ENCODE measurements at places on chromosomes 16 and 17.

GRCh38 chr16:6038941-6039645 is 941.5 kb upstream of the EEF2KMT start:
- DNase-seq, result no peak

DNA sequence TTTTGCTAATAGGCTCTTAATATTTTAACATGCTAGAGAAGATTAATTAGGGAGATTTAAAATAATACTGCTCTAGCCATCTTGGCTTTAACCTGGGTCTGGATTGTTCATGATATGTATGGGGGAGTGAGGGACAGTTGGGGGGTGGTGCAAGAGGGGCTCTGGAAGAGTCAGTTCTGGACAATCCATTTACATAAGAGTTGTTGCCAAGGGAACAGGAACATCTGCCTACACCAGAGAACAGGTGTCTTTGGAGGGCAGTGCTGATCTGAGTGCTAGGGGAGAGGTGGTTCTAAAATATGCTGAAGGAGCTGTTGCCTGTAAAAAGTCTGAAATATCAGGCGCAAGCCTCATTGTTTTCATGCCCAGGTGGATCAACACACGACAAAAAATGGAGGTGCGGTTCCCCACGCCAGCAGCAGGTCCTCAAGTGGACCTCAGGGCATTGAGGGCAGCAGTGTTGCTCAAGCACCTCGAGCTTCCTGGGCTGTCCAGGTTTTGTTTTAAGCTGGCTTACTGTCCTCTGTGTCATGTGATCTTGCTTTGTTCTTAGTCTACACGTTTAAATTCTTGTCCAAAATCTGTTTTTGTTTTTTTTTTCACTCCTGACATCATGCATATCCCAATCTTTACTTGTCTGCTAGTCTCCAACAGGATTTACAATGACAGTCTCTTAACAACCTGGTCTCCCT is 25.4 kb upstream of the WSB1 start:
- DNase-seq, result no peak

GRCh38 chr17:57584050-57584551 is 161.0 kb downstream of the CCDC182 start:
- peak; percentile 61 for DNase-seq

- no peak for DNase-seq
These were observed 57.9 kb downstream of the ARSG start for GRCh38 chr17:68349157-68349556.

GRCh38 chr17:57480438-57481196 is 224.3 kb downstream of the MSI2 start:
- peak; percentile 51 for DNase-seq

- peak; percentile 28 for DNase-seq
These were observed 304.4 kb downstream of the HS3ST3B1 start for GRCh38 chr17:14605267-14605599.

- no peak for DNase-seq
These were observed 45.4 kb downstream of the COG7 start for GRCh38 chr16:23407436-23408127.

- DNase-seq, result no peak
These were observed 17.1 kb downstream of the MINK1 start for GRCh38 chr17:4850246-4850645.

- DNase-seq, result no peak
These were observed 75.2 kb upstream of the DHX40 start for GRCh38 chr17:59490216-59490615.

DNA sequence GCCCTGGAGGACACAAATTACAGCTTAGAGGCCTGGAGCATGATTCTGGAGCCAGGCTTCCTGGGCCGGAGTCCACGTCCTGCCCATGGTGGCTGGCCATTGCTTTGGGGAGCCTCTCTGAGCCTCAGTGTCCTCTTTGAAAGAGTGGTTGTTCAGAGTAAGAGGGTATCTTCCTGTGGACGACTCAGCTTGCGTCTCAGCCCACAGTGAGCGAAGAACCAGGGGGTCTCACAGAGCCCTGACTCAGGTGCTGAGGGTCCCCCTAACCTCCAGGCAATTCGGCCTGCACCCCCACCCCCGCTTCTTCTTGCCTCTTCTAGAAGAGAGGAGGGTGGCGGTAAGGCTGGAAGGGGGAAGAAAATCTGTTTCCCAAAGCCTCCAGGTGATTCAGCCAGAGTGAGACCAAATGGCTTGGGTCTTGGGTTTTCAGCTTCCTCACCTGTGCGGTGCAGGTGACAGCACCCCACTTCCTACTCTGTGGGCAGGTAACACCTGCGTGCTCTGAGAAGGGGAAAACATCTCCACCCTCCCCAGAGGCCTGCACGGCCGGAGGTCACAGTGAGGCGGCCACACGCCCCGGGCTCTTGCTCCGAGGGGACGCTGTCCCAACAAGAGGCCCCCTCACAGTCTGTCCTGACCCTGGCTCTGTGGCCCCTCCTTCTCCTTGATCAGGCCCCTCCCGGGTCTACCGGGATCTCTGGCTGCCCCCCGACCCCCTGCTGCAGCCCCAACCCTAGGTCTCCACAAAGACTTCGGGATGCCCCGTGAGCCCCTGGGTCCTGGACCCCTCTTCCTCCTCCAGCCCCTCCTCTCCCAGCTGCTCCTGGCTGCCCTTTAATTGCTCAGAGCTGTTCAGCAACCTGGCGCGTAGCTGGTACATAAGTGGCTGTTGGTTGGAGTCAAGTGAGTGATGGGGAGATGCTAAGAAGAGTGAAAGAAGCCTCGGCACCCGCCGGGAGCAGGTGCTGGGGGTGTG is 119.2 kb downstream of the METRNL start:
- peak; percentile 31 for DNase-seq

GRCh38 chr17:81586096-81586495 is 33.9 kb upstream of the FAAP100 start:
- no peak for DNase-seq

- DNase-seq, result peak; percentile 27
These were observed 10.6 kb downstream of the SLC16A3 start for GRCh38 chr17:82239401-82239925.

DNA sequence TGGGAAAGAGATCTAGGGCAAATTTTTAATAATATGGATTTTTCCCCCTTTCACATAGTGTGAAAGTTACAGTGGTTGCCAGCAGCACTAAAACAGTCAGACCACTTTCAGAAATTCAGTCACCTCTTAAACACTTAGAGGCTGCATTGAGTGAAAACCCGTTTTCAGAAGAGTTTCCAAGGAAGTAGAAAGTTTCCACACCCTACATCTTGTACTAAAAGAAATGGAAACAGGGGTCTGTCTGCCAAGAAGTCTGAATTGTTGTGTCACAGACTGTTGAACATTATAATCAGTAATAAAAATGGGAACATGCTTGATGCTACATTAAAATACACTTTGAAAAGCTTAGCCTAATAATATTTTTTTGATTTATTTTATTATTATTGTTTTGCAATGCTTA is 278.9 kb upstream of the KCNJ16 start:
- DNase-seq, result no peak

DNA sequence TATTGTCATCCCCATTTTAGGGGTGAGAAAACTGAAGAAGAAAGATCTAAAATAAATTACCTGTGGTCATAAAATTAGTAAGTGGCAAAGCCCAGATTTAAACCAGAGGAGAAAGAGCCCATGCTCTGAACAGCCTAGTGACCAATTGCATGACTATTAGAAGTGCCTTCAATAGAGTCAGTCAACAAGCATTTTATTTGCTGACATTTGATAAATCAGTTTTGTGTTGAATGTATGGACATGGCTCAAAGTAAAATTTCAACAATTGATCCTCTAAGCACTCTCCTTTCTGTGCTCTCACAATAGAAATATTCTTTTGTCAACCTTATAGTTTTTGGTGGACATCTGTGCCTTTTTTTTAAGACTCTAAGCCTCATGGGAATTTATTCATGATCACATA is 572.9 kb upstream of the SOX9 start:
- DNase-seq, result no peak

GRCh38 chr17:41772586-41773189 is 13.8 kb downstream of the JUP start:
- no peak for DNase-seq

DNA sequence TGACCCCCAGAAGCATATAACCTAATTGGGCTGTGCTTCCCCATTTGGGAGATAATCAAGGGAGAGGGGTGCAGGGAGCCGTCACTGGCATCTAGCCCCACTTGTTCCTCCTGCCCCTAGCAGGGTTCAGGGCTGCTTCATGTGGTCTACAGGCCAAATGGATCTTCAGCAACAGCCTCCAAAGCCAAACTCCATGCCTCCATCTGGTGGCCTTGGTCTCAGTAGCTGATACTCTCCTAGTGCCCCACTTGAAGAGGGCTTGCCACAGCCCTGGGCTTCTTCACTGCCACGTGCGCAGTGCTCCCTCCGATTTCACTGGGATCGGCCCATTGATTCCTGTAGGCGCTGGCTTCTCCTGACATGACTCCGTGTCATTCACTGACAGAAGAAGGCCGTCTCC is 24.6 kb downstream of the LYRM9 start:
- no peak for DNase-seq

DNA sequence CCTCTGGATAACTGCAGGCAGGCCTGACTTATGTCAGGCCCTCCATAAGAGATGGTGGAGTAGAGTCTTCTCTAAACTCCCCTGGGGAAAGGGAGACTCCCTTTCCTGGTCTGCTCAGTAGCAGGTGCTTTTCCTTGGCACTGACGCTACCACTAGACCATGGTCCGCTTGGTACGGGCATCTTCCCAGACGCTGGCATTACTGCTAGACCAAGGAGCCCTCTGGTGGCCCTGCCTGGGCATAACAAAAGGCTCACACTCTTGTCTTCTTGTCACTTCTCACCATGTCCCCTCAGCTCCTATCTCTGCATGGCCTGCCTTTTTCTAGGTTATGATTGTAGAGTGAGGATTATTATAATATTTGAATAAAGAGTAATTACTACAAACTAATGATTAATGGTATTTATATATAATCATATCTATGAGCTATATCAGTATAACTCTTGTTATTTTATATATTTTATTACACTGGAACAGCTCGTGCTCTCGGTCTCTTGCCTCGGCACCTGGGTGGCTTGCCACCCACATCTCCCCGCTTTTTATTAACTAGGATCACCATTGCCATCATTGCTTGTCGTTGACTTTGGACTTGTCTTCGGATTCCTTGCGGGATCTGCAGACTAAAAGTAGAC is 59.8 kb upstream of the ARL4D start:
- DNase-seq, result peak; percentile 83

GRCh38 chr16:2910441-2910969 is 1.2 kb upstream of the FLYWCH1 start:
- DNase-seq, result no peak

DNA sequence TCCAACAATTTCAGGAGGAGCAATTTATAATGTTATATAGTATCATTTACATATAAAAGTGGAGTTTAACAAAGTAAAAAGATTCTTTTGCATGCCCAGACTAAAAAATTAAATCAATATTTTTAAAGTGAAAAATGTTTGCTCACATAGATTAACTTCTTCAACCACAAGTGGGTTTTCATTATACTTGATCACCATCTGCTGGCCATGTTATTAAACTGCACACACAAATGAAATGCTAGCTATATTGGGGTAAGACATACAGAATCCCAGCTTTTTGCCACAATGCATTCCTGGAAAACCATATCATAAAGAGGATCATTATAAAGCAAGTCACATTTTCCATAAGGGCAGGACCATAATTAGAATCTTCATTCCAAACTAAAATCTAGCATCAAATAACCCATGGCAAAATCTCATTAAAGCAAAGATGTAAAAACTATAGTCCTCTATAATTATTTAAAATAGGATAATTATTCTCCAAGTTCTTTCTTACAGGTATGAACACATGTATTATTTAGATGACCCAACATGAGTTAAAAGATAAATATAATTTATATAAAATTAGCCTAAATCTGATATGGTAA is 26.3 kb downstream of the CEP112 start:
- no peak for DNase-seq

- no peak for DNase-seq
These were observed 36.7 kb downstream of the CCDC57 start for GRCh38 chr17:82175951-82176350.

DNA sequence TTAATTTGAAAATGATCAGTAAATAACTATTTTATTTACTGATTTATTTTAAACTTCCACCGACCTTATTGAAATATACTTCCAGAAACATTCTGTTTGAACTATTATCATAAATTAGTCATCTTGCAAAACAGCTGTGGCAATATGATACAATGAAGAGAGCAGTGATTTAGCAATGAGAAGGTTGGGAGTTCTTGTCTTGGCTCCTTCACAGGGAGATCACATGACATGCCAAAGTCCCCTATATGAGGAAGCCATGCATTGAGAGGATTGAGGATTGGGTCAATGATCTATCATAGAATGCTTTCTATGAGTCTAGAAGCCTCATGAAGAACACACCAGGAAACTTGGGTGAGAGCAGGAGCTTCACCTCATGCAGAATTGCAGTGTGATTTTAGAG is 222.7 kb downstream of the LGALS9B start:
- no peak for DNase-seq

DNA sequence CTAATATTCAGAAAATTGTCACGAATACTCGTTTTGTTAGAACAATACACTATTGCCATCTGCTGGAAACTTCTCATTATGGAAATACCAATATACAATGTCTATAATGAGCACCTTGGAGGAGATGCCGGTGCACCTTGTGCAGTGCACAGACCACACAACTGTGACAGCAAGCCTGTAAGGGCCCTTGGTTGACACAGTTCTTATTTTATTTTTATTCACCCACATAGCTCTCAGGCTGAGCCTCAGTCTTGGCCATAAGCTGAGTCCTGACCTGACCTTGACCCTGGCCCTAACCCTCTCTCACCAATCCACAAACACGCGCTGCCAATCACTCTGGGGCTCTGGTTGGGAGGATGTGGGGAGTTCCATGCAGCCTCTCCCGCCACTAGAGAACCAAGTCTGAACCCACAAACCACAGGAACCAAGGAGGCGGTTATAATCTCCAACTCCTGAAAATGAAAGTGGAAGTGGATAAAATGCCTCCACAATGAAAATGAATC is 7.6 kb downstream of the AIPL1 start:
- no peak for DNase-seq

- no peak for DNase-seq
These were observed 43.7 kb downstream of the CMTM4 start for GRCh38 chr16:66652661-66653360.

GRCh38 chr16:86213437-86214205 is 296.7 kb upstream of the FOXF1 start:
- DNase-seq, result no peak

GRCh38 chr16:57736419-57737351 is 1.1 kb downstream of the KATNB1 start:
- no peak for DNase-seq

- no peak for DNase-seq
These were observed 218.5 kb upstream of the CIBAR2 start for GRCh38 chr16:85330694-85331188.

- DNase-seq, result peak; percentile 68
These were observed 140.5 kb downstream of the SEC14L1 start for GRCh38 chr17:77281122-77281903.

DNA sequence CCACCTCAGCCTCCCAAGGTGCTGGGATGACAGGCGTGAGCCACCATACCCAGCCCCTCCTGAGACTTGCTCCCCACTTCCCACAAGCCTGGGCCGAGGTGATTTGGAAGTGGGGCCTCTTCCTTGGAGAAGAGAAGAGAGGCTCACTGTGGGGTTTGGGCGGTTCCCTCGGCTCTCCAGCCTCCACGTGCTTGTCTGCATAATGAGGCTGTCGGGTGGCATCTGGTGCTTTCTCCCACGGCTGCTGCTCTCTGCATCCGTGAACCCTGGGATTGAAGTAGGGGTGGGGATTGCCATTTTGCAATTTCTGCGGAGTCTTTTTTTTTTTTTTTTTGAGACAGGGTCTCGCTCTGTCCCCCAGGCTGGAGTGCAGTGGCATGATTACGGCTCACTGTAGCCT is 101.4 kb downstream of the RAP1GAP2 start:
- no peak for DNase-seq

Data from left ventricle myocardium superior (tissue), 1 donor.